ENCODE measurements at places on chromosomes 4 and X.
A peak's percentile ranks its signal among the peaks of the same experiment; 100 is the strongest.

- DNase-seq: no peak
Observed at GRCh38 chrX:101191217-101191750, 28.3 kb upstream of the DRP2 start.

- no peak for DNase-seq
Observed at GRCh38 chr4:145868637-145869409, 69.8 kb downstream of the ZNF827 start.

GRCh38 chrX:110568441-110568840, 209.8 kb downstream of the RTL9 start:
- no peak for DNase-seq

- DNase-seq: no peak
Observed at GRCh38 chr4:93384887-93385286, 443.7 kb upstream of the ATOH1 start.

- DNase-seq: no peak
Observed at GRCh38 chr4:138078253-138078652, 163.9 kb downstream of the SLC7A11 start.

GRCh38 chr4:74408639-74409038, 36.3 kb upstream of the AREG start:
- no peak for DNase-seq

- no peak for DNase-seq
Observed at GRCh38 chr4:53653484-53654053, 62.3 kb upstream of the LNX1 start.

- DNase-seq: no peak
Observed at GRCh38 chr4:56552273-56552672, 46.7 kb downstream of the ARL9 start.

DNA sequence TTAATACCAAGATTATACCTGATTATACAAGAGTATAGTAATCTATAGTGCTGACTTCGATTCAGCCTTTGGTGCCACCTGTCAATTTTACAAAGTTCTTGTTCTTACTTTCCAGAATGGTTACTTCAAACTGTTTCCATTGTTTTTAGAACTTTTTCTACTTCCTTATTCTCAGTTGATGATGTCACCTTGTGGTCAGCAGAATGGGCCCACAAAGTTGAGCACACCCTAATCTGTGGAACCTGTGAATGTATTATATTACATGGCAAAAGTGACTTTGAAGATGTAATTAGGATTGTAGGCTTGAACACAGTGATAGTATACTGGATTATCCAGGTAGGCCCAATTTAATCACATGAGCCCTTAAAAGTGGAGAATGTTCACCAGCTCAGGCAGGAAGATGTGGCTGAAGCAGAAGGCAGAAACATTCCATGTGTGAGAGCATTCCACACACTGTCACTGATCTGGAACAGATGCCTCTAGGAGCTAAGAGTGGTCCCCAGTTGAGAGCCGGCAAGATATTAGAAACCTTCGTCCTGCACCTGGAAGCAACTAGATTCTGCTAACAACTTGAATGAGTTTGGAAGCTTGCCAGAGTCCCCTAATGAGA, 6.3 kb upstream of the SGMS2 start:
- DNase-seq: no peak

GRCh38 chr4:43560047-43560446, 667.5 kb downstream of the GRXCR1 start:
- no peak for DNase-seq

- no peak for DNase-seq
Observed at GRCh38 chr4:33577791-33578190, 2666.5 kb downstream of the ARAP2 start.

DNA sequence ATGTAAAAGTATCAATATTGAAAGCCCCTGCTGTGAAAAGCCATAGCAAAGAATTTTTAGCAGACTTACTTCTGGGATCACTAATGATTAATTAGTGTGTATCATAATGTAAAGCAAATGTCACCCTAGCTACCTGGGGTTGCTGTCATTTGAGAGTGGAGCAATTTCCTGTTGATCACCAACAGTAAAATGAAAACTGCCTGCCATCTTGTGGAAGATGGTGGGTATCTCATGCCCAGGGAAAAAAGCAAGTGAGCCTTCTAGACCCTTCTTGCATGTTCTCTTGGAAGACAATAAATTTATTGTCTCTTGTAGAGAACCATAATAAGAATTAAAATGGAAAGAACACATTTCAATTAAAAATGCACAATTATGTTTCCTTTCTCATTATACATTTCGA, 360.2 kb downstream of the ZIC3 start:
- DNase-seq: no peak

DNA sequence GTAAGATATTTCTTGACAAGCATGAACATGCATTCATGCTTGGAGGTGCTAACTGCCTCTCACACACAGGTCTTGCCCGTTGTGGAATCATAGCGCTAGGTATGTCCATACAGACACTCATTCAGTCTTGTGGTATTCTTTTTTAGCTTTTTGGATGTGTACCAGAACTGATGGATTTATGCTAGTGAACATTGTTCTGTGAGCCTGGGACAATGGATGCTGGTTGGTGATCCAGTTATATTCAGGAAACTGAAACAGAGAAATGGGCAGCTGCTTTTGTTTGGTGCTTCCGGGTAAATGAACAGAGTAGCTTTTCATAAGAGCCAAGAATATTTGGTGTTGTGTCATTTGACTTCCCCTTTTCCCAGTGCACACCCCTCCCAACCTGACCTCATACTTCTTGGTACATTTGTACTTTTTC, 78.9 kb upstream of the SLC4A4 start:
- no peak for DNase-seq

DNA sequence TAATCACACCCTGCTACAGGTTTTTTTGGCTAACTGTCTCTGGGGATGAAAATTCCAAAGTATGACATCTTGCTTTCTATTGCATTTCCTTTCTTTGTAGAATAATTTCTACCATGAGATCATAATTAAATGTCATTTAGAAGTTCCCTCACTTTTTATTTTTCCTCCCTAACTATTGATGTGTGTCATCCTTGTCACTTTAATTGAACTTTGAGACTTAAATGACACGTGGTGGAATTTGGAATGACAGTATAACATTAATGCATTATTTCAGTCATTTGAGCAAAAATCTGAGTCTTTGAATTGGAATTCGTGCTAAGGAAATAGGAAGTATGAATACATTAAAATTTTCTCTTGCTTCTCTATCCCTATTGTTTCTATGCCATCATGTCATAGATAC, 745.4 kb downstream of the PDHA2 start:
- no peak for DNase-seq

DNA sequence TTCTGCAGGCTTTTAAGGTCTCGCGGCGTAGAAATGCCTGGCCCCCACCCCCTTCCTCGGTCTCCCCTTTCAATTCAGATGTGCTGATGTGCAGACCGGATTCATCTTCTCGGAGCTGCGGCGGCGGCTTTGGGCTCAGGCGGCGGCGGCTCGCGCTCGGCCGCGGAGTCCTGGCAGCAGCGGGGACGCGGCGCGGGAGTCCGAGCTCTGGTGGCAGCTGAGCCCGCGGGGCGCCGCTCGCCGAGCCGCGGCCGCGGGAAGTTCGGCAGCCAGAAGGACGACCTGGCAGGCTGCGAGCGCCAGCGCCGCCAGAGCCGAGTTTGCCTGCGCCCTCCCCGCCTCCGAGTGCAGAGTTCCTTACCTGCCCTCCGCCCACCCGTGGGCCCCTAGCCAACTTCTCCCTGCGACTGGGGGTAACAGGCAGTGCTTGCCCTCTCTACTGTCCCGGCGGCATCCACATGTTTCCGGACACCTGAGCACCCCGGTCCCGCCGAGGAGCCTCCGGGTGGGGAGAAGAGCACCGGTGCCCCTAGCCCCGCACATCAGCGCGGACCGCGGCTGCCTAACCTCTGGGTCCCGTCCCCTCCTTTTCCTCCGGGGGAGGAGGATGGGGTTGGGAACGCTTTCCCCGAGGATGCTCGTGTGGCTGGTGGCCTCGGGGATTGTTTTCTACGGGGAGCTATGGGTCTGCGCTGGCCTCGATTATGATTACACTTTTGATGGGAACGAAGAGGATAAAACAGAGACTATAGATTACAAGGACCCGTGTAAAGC, 448 bp downstream of the TLL1 start:
- peak; percentile 73 for DNase-seq

- no peak for DNase-seq
Observed at GRCh38 chrX:23066588-23067281, 67.0 kb downstream of the DDX53 start.

DNA sequence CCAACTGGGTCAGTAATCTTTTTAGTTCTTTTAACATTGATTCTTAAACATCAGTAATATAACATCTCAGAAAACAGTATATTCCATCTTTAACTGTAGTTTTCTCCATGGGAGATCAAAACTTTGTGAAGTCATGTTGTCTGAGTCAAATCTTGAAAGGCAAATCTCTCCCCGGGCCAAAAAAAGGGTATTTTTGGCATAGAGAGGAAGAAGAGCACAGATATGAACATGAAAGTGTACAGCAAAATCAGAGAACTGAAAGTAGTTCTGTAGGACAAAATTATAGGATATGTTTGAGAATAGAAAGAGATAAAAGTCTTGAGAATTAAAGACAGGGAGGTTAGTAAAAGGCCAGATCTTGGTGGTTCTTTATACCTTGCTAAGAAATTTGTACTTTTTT, 176.4 kb upstream of the GYPA start:
- DNase-seq: no peak

DNA sequence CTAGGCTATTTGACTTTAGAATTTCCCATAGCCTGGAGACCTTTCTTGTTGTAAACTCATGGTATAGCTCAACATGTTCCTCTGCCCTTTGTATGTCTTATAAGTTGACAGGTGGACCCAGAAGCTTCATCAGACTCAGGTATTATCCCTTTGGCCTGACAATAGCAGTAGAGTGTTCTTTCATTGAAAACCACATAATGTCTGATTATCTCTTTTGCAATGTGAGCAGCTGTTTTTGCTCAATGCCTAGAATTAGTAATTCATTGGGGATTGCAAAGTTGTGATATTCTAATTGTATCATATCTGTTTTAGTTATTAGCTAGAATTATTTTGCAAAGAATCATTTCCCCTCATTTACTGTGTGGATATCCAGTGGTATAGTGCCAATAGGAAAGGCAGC, 27.5 kb downstream of the TBC1D19 start:
- DNase-seq: no peak

DNA sequence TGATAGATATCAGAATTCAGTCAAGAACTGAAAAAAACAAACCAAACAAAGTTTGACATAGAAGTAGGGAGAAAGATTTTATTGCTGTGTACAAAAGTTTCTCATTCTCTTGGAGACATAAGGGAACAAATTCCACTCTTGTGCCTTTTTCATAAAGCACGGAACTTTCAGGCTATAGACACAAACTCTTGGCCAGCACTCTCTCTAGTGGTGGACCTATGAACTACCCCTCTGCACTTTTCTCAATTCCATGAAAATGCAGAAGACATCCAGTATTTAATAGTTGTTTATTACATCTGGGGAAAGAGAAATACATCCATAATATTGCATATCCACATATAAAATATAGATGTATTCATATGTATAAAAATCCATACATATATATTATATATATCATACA, 291.6 kb upstream of the HS3ST1 start:
- DNase-seq: no peak

- no peak for DNase-seq
Observed at GRCh38 chr4:36281384-36282106, at the start of gene DTHD1. Gene DTHD1, plus strand, starts transcription at chr4:36281616. Its CDS starts 143 bp downstream, at chr4:36281759.

- no peak for DNase-seq
Observed at GRCh38 chrX:103539695-103540094, 20.4 kb upstream of the RAB40A start.

- DNase-seq: no peak
Observed at GRCh38 chrX:68989456-68989855, 160.6 kb downstream of the EFNB1 start.

DNA sequence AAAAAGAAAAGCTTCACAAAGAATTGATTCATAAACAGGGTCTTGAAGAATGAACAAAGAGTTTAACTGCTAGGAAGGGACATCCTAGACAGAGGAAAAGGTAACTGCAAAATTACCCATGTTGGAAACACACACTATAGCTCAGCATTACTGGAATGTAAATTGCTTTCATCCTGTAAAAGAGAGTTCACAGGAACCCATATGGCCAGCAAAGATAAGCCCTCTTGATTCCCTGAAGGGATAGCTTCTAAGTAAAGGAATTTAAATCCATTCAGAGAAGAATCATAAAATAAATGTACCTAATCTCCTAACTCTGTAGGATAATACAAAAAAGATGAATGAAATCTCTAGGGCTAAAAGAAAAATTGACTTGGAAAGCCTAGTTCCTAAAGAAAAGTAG, 107.1 kb upstream of the INTU start:
- DNase-seq: no peak

- DNase-seq: no peak
Observed at GRCh38 chrX:16125520-16126149, 2.3 kb downstream of the GRPR start.

DNA sequence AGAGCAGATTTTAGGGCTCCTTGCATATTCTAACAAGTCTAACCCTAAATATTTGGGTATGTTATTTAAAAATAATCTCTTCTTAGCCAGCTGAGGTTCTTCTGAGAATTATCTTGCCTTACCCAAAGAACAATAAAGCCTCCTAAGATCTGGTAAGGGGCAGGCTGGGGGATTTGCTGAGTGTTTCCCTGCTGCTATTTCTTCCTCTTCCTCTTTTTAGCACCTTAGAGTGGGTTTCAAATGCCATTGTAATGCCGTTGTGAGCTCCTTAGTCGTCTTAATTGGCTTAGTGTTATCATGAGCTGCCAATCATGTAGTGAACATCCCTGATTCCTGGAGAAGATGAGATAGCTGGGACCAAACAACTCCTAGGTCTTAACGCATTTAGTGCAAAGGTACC, 15.4 kb downstream of the STOX2 start:
- DNase-seq: no peak

GRCh38 chr4:3703677-3704521, 62.3 kb upstream of the ADRA2C start:
- no peak for DNase-seq

DNA sequence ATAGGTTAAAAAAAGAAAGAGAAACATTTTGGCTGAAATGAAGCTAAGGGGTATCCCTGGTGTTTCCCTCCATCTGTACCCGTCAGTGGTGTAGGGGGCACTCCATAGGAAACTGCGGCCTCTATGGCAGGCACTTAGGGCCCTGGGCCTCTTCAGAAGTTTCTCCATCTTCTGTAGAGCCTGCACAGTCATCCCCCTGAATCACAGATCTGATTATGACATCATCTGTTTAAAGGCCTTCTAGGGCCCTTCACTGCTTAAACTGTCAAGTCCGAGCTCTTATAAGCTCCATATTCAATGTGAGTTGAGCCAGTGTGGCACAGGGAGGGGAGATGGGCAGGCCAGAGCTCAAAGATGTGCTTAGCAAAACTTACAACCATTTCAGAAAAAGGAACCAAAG, 241.3 kb downstream of the NR3C2 start:
- no peak for DNase-seq

DNA sequence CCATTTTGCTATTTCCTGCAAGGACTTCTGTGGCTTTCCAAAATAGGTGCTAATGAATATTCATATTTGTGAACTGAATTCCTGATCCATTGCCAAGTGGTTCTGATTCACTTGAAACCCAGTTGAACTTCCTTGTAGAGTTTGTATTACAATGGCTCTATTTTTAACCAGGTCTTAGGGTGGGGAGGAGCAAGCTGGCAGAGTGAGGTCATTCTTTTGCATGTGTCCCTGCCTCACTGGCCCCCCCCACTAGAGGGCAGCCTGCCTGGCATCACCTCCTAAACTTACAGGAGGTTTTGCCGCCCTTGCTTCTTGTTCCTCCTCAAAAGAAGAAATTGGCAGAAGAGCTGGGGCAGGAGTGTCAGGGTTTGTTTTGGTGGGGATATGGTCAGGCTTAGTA, 10.5 kb downstream of the PTTG2 start:
- DNase-seq: no peak

Data from caudate nucleus (tissue), 63 donors.